ENCODE measurements at places on chromosomes 4 and X.

DNA sequence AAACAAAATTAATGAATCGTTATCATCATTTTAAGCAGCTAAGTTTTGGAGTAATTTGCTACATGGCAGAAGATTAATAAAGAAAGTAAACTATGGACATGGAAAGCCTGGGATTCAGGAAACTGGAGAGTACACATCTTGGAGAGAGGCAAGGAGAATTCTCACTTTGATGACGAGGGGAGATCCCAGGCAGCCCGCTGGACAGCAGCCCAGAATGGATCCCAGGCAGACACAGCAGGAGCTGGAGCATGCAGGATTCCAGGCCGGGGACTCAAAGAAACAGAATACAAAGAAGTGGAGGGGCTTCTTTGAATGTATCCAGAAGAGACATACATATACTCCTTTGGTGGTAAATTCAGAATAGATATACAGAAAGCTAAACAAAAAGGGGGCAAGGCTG, 118.0 kb upstream of the ATP6AP2 start:
- no peak overlapping the region for H3K4me3 ChIP-seq
- H3K36me3 ChIP-seq = no peaks in the 10 kb centered on the region
- H3K27ac ChIP-seq = no peak overlapping the region
- no peaks in the 10 kb centered on the region for H3K27me3 ChIP-seq
- no peak for DNase-seq
- H3K4me1 ChIP-seq = no peaks in the 10 kb centered on the region

DNA sequence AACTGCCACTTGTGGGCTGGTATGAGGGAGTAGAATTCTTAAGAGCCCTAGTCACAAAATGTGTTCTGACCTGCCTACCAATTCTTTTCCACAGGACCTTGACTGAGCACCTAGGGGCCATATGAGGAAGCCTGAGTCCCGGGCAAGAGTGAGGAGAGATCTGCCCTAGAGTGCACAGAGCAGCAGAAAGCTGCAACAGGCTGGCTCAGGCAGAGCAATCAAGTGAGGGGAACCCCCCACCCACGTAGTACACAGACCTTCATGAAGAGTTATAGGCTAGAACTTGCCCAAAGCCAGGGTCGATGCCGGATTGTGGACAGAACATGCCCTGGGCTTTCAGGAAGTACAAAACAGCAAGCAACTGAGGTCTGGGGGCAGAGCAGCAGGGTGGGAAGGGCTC, 117.0 kb downstream of the SPOCK3 start:
- H3K27ac ChIP-seq = no peak overlapping the region
- H3K36me3 ChIP-seq = no peaks in the 10 kb centered on the region
- no peaks in the 10 kb centered on the region for H3K27me3 ChIP-seq

DNA sequence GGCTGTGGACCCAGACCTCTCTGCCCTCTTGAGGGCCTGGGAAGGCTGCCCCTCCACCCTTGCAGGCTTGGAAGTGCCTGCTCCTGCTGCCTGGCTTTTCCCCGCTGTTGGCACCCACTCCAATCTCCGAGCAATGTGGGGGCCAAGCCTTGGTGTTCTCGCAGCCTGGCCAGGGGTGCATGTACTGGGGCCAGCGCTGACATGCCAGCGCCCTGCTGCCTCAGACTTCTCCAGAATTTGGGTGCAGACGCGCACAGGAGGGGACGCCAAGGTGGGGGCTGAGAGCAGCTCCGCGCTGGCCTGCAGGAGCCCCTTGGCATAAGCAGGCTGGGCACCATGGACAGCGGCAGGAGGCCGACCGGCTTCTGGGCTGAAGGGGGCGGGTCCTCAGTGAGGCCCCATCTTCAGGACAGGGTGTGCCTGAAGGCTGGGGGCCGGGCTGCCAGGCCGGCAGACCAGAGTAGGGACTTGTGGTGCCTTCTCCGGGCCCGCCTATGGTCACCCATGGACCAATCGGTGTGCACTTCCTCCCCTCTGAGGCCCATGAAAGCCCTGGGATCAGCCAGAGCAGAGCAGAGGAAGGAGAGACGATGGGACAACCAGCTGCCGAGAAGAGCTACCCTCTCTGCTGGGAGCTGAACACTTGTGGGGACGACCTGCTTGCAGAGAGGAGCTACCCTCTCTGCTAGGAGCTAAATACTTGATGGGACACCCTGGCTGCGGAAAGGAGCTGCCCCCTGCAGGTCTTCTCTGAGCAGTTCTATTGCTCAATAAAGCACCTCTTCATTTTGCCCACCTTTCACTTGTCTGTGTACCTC, 118.3 kb downstream of the DNAAF6 start:
- H3K27ac ChIP-seq = no peak overlapping the region
- no peak for DNase-seq
- peaks cover 10% of the 10 kb centered on the region for H3K27me3 ChIP-seq
- H3K36me3 ChIP-seq = no peaks in the 10 kb centered on the region
- no peaks in the 10 kb centered on the region for H3K4me1 ChIP-seq

DNA sequence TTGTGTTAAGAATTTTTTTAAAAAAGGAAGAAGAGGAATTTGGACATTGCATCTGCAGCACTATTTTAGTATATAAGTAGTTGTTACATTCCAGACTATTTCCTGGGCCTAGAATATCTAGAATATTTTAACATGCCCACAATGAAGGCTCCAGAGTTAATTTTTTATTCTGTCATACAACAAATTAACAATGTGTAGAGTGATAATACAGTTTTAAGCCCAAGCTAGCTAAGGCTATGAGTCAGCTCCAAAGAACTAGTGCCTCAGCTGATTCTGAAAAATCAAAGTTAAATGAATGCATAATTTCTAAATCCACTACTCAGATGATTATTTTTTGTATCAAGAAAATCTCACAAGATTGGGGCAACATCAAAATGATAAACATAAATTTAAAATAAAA, 231.4 kb downstream of the PRDM5 start:
- H3K36me3 ChIP-seq = no peaks in the 10 kb centered on the region
- H3K27me3 ChIP-seq = no peaks in the 10 kb centered on the region

DNA sequence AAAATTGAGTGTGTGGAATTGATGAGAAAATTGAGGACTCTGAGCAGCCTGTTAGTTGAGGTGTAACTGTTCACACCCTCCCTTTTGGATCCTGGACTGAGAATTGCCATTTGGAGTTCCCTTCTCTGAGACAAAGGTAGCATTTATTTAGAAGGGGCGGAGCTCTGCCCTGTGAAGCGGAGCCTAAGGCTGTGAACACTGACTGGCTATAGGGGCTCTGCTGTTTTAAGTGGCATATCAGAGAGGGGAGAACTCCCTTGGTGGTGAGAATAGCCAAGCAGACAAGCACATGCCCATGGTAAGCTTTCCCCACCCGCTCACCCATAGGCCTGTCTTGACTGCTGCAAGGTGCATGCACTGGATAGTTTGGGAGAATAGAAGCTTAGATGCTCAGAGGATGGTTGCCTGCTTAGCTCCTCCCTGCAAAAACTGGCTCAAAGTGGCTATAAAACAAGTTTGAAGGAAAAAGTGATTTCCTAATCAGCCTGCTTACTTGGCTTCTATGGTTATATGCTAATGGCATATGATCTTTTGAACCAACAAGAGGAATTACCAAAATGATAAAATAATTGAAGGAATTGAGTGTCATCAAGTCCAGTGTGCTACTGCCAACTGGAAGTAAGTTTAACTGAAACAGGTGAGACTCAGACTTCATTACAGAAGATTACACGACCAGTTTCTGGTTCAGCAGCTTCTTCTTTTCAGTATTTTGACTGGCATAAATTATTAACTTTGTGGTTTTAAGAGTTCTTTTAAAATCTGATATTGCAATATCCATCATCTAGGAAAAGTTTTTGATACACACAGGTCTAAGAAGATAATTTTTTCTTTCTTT, 108.4 kb downstream of the AFF1 start:
- H3K27ac ChIP-seq = peak overlapping the region; percentile 86
- no peak overlapping the region for H3K4me3 ChIP-seq
- H3K36me3 ChIP-seq = peaks cover 6% of the 10 kb centered on the region
- H3K4me1 ChIP-seq = peaks cover 87% of the 10 kb centered on the region

DNA sequence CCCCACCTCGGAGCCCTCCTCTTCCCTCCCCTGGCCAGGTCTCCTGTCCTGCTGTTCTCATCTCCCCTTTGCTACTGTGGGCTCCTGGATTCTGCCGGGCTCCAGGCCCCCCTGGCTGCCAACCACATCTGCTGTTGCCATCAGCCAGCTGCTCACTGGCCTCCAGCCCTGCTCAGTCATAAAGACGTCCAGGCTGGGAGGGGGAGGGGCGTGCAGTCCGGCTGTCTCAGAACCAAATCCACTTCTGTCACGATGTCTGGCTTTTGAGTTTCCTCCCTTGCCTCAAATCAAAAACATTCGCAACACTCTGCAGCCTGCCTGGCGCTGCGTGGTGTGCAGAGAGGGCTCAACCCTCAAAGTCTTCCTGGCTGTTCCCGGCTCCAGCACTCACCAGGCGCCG, 7.1 kb downstream of the RASL11B start:
- H3K27me3 ChIP-seq = no peaks in the 10 kb centered on the region
- no peak for DNase-seq
- H3K4me3 ChIP-seq = no peak overlapping the region
- peaks cover 9% of the 10 kb centered on the region for H3K36me3 ChIP-seq
- no peak overlapping the region for H3K27ac ChIP-seq

DNA sequence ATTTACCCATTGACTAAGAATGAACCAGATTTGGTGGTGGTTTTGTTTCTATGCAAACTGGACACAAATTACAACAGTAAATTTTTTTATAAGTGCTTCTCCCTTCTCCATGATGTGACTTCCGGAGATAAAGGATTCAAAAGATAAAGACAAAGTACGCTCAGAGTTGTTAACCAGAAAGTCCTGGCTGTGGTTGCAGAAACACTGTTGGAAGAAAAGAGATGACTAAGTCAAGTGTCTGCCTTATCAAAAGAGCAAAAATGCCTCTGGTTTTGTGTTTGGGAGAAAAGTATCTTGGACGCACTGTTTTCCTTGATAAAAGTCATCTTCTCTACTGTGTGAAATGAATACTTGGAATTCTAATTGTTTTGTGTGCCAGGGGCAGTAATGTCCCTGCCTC, 213.4 kb downstream of the GC start:
- H3K36me3 ChIP-seq = no peaks in the 10 kb centered on the region
- H3K4me1 ChIP-seq = no peaks in the 10 kb centered on the region
- H3K4me3 ChIP-seq = no peak overlapping the region

- H3K4me3 ChIP-seq = no peak overlapping the region
- no peak for DNase-seq
- H3K4me1 ChIP-seq = no peaks in the 10 kb centered on the region
Measured at GRCh38 chr4:18111081-18111480, 89.5 kb upstream of the LCORL start.

Measured in esophagus muscularis mucosa (tissue), 4 donors.